NCI-H1930 (cell line): ENCODE measurements at places on chromosomes 3 and 15.

- no peak for DNase-seq
Measured at GRCh38 chr3:141499965-141500364, 13.1 kb downstream of the RASA2 start.

GRCh38 chr3:7734456-7734855 is 767.2 kb upstream of the LMCD1 start:
- no peak for DNase-seq

DNA sequence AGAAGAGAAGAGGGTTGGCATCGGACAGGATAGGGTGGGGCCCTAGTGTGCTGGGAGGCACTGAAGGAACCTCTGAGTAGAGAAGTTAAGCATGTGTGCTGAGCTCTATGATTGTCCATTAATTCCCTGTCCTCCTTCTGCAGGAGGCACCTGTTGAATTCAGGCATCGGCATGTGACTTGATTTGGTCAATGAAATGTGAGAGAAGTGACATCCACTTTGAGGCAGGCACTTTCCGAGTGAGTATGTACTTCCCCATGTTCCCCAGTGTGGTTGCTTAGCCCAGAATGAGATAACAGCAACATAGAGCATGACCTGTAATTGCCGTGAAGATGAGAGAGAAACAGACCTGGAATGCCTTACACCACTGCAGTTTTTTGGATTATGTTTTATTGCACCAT is 224.8 kb downstream of the RPLP1 start:
- no peak for DNase-seq

DNA sequence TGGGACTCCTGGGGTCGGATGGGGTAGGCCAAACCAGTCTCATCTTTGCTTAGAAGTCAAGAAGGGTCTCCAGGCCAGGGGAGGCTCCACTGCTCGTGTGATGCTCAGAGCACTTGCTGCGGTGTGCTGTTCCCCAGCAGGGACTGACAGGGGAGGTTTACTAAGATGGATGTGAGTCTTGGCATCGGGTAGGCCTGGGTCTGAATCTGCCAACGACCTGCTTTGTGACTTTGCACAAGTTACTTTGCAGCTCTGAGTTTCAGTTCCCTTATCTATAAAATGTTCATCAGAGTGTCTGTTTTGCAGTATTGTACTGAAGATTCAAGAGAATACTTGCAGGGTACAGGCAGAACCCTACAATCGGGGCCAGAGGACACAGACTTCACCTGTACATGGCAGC is 17.3 kb upstream of the CDCP1 start:
- no peak for DNase-seq

DNA sequence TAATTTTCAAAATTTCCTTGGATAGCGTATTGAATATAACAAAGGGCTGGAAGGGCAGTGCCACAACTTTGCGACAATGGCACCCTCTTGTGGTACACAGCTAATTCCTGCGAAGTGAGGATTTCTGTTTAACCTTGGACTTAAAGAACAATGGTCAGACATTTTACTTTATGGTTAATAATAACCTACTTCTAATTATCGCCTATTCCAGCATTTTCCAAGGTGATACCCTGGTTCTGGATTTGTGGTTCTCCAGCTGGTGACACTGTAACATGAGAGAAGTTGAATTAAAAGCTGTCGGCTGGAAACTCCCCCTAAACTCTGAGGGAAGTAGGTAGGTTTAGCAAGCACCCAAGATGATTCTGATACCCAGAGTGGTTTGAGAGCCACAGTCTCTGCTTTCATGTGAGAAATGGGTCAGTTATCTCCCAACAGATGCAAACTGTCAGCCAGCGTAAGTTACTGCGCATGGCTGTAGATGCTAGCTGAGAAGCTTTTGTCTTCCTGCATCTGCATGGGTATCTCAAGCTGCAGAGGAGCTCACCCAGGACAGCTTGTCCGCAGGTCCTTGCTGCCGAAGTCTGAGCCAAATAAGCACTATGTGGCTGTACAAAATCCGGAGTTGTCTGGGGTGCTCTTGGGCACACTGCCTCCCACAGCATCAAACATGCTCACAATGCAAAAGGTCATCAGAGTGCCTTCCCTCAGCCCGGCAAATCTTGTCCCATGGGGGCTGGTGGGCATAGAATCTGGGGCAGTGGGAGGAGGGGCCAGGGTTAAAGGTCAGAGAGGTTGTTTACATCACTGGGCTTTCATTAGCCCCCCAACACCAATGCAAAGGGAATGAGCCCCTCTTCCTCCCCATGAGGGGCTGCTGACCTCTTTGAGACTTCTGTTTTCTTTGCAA is 6.6 kb upstream of the CHSY1 start:
- peak; percentile 40 for DNase-seq

- DNase-seq, result no peak
Measured at GRCh38 chr3:15982667-15983196, 185.0 kb upstream of the ANKRD28 start.
